ENCODE measurements at places on chromosomes 2 and 18.

DNA sequence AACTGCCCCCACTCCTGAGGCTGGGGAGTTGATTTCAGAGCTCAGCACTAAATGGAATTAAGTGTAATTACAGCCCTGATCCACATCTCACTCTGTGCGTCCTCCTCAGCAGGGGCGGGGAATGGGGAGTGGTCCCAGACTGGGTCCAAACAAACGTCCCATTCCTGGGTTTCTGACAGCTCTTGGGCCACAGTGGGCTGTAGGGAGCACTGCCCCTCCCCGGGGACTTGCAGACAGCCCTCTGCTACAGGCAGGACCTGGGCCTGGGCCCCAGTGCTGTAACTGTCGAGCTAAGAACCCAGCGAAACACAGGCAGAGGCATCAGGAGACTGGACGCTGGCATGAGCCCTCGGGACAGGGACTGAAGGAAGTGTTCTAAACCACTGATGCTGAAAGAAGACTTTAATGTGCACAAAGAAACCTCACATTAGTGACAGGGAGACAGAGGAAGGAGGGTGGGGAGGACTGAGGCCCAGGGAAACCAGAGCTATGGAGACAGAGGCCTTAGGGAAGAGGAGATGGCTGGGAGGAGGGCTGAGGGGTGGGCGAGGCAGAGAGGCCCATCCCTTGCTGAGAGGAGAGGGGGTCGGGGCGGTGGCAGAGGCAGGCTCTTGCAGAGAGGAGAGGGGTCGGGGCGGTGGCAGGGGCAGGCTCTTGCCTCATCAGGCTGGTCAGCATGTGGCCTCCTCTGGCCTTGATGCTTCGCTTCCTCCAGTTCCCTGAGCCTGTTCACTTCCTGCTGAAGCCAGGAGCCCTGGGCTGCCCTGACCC is 5.8 kb upstream of the SEMA4C start:
- DNase-seq: no peak

- no peak for DNase-seq
These were observed 171.0 kb downstream of the MIB1 start for GRCh38 chr18:21911551-21911950.

DNA sequence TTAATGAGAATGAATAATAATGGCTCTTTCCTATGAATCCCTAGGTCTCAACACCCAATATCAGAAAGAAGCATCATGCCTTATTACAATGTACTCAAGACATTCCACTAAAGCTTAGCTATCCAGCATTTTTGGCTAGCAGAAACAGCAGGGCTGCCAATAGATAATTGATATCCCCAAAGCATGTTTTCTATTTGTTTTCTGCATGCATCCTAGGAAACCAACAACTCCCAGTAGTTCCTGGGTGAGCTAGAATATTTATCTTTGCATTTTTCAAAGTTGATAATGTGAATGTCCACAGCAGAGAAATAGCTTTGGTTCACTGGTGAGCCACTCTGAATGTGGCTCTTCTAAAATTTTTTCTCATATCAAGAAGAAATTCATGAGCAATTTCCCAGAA is 5.8 kb upstream of the ANTXR1 start:
- DNase-seq: no peak

DNA sequence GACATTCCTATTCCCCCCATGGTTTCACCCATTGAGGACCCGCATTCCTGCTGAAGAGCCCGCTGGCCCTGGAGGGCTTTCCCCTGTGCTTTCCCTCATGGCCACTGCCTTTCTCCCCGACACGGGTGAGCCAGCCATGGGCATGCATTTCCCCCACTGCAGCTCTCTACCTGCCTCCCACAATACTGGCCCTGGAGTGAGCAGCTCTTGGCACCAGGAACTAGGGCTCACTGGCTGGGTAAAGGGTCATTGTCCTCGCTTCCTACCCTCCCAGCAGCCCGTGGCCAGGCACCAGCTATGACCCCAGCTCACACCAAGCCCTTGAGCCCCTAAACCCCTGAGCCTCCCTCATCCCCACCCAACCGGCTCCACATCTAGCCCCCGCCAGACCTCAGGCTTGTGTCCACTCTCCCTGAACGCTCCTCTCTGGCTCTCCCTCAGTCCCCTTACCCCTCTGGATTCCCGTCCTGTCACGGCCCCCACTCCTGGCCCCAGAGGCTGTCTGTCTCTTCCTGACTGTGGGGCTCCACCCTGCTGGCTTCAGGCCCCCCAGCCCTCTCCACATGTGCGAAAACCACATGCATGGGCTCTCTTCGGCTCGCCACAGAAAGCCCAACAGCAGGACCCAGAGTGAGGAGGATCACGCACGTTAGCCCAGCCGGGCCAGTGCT is 199.8 kb downstream of the ZFP36L2 start:
- DNase-seq: no peak

DNA sequence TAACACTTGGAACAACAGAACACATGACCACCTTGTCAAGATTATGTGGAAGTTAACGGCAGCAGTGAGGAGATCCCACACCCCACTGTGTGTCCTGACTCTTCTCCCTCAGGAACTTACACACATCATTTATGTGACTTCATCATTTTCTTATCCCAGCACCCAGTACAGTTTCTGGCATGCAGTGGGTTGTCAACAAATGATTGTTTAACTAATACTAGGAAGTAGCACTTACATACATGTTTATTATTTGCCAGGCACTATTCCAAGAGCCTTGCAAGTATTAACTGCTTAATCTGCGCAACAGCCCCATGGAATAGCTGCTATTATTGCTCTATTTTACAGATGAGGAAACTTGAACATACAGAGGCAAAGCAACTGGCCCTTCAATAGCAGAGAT is 391.5 kb downstream of the TXNL1 start:
- DNase-seq: no peak

GRCh38 chr2:105379741-105380186 is 19.1 kb downstream of the FHL2 start:
- no peak for DNase-seq

GRCh38 chr2:27303093-27304025 is 4.9 kb downstream of the UCN start:
- DNase-seq: no peak

GRCh38 chr2:81545626-81546025 is 1241.1 kb upstream of the LRRTM1 start:
- DNase-seq: no peak

- no peak for DNase-seq
These were observed 282.0 kb upstream of the CHST9 start for GRCh38 chr18:27467073-27467472.

GRCh38 chr2:230268606-230269243 is 43.2 kb downstream of the SP140 start:
- no peak for DNase-seq

GRCh38 chr18:40108596-40108995 is 1846.4 kb upstream of the PIK3C3 start:
- DNase-seq: no peak

- DNase-seq: no peak
These were observed 23.8 kb downstream of the ACYP2 start for GRCh38 chr2:54139210-54139609.

- no peak for DNase-seq
These were observed 5.9 kb upstream of the DLX2 start for GRCh38 chr2:172108587-172108930.

DNA sequence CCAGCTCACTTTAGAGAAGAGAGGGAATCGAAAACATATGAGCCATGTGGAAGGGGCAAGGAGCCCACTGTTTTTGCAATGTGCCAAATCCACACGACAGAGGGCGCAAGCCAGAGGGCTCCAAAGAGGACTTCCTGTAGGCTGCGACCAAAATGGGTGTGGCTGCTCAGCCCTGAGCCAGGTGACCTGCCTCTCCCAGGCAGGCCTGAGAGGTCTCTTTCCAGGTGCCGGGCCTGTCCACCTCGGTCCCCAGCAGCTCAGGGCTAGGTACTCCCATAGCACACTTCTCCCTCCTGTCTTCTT is 153.8 kb downstream of the TTC32 start:
- no peak for DNase-seq

- DNase-seq: no peak
These were observed 631 bp downstream of the GYPC start for GRCh38 chr2:126656431-126657147.

GRCh38 chr2:10032746-10033105 is 10.6 kb upstream of the KLF11 start:
- no peak for DNase-seq

GRCh38 chr2:178999476-178999875 is 50.5 kb downstream of the CCDC141 start:
- no peak for DNase-seq

- no peak for DNase-seq
These were observed 127.4 kb downstream of the DCDC2C start for GRCh38 chr2:3830796-3831195.

GRCh38 chr2:226164512-226164911 is 635.1 kb downstream of the IRS1 start:
- no peak for DNase-seq

DNA sequence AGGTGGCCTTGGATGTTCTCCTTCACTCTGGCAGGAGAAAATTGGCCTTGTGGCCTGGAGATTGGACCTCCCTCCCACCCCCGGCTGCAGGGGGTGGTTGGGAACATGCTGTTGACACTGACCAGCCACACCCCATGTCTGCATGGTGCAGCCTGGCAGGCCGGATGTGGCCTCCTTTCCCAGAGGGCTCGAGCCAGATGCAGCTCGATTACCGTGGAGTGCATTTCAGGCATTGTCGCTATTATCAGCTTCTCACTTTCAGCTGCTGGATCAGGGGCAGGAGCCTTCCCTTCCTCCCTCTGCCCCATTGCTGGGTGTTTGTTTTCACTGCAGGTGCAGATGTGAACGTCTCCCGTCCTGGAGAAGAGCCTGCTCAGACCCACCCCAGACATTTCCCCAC is 211.0 kb upstream of the SIX2 start:
- DNase-seq: no peak

- no peak for DNase-seq
These were observed 320.3 kb upstream of the VRK2 start for GRCh38 chr2:57726294-57726693.

- DNase-seq: no peak
These were observed 120.3 kb downstream of the RBMS1 start for GRCh38 chr2:160373263-160373662.

DNA sequence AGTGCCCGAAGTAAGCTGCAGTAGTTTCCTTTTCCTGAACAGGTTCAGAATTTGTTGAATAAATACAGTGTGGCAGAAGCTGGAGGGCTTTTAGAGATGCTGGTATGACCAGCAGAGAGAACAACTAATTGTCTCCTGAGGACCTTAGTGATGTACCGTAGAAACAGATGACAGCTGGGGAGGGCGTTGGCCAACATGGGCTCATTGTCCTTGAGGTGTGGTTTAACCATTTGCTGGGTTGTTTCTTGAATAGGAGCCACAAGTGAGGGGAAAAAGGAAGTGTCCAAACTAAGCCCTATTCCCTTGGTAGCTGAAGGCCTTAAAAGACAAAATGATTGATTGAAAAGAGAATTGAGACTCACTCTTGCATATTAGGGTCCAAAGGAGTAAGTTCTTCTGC is 11.7 kb upstream of the FAM228A start:
- DNase-seq: no peak

GRCh38 chr2:81645745-81646301 is 1341.3 kb upstream of the LRRTM1 start:
- no peak for DNase-seq

DNA sequence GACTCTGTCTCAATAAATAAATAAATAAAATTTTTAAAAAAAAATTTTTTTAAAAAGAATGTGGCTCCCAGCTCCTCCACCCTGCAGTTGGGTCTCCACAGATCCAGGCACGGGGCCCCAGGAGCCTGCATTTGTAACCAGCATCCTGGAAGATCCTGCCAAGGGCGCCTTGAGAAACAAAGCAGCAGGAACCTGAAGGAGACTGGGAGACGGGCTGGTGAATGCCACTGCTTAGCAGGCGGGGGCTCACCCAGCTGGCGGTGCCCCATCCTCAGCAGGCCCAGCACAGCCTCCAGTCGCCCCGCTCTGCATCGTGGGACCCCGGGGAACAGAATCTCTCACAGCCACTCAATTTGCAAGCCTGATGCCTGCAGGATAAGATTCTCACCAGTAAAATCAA is 187.5 kb upstream of the SALL3 start:
- no peak for DNase-seq

- DNase-seq: no peak
These were observed 564.9 kb downstream of the CNTNAP5 start for GRCh38 chr2:124589971-124590370.

DNA sequence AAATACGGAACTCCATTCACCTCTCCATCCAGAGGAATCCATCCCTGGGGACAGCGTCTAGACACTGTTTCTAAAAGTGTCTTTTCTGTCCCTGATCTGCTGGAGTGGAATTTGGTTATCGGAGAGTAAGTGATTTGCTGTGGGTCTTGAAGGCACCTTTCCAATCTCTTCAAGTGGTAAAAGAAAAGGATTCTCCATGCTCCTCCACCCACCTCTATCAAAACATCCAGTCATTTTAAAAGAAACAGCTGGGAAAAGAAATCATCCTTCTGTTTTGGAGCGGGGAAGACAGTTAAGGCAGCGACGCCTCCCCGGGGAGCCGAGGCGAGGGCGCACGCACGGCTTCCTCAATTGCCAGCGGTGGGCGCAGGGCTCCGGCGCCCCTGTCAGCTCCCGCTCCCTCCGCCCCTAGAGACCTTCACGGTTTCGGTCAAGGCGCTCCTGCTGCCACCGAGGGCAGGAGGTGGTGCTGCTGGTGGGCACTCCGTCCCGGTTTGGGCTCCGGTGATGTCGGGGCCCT is 547 bp downstream of the SLC35F5 start:
- DNase-seq: no peak

GRCh38 chr2:130354139-130354428 is 1.8 kb upstream of the PTPN18 start:
- DNase-seq: no peak

- DNase-seq: no peak
These were observed 375.7 kb downstream of the EIPR1 start for GRCh38 chr2:3001615-3002560.

DNA sequence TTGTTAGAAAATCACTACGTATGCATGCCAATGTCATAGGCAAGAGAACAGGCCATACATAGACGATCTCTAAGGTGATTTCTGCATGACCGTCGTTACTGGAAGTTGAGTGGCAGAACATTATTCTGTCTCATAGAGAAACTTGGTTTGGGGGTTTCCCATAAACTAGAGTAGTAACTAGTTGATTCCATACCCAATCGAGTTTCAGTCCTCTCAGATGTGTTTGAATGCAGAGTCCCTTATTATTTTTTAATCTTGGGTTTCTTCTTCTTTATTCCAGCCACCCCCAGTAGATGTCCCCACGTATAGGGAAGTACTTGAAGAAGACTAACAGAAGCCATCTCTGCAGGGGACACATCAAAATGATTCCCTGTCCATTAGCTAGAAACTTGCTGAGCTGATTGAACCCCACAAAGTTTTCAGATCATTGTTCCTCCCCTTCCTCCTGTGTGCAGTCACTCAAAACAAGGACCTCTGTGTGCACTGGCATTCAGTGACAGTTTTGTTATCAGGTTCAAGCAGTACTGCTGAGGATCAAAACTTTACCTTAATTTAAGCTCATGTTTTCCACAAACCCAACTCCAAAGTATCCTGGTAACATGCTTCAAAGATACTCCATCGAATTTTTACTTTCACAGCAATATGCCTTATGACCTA is 68.4 kb upstream of the CDCA7 start:
- no peak for DNase-seq

DNA sequence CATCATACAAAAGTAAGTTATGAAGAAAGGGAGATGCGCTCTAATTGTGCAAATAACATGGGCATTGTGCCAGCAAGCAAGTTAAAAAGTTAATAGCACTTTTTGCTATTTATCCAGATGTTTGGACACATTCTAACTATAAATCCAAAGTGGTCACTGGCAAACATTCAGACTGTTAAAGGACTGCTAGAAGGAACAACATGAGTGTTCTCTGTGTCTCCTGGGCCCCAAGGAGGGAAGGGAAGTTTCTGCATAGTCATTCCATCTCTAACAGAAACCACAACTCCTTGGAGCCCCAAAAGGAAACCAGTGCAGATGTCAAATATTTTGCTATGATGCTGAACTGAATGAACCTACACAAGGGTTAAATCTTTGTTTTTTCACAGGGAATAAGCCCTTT is 213.3 kb upstream of the HNRNPA3 start:
- no peak for DNase-seq
